Choroid plexus epithelial cell (primary cell): ENCODE measurements at places on chromosomes 12 and 14.

GRCh38 chr12:122862872-122863701, 27.8 kb downstream of the HIP1R start:
- no peak for DNase-seq

DNA sequence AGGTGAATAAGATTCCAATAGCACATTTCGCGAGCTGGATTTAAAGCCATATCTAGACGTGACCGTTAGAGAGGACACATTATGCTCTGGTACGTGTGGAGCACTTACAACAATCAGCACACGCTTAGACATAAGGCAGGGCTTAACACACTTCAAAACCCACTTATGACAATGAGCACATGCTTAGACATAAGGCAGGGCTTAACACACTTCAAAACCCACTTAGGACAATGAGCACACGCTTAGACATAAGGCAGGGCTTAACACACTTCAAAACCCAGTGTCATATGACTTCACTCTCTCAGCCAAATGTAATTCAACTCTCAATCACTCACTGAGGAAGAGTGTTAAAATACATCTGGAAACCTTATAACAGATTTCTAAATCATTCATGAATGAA, 11.2 kb upstream of the PLD4 start:
- no peak for DNase-seq

GRCh38 chr14:50070840-50071548, 45.4 kb downstream of the VCPKMT start:
- DNase-seq = no peak

- DNase-seq = no peak
Measured at GRCh38 chr12:89649139-89649538, 59.5 kb downstream of the ATP2B1 start.

- DNase-seq = no peak
Measured at GRCh38 chr12:94679554-94680195, 29.3 kb upstream of the TMCC3 start.

- DNase-seq = no peak
Measured at GRCh38 chr12:49767333-49767732, 26.0 kb downstream of the TMBIM6 start.

- no peak for DNase-seq
Measured at GRCh38 chr14:93784878-93785277, 3.4 kb downstream of the PRIMA1 start.

DNA sequence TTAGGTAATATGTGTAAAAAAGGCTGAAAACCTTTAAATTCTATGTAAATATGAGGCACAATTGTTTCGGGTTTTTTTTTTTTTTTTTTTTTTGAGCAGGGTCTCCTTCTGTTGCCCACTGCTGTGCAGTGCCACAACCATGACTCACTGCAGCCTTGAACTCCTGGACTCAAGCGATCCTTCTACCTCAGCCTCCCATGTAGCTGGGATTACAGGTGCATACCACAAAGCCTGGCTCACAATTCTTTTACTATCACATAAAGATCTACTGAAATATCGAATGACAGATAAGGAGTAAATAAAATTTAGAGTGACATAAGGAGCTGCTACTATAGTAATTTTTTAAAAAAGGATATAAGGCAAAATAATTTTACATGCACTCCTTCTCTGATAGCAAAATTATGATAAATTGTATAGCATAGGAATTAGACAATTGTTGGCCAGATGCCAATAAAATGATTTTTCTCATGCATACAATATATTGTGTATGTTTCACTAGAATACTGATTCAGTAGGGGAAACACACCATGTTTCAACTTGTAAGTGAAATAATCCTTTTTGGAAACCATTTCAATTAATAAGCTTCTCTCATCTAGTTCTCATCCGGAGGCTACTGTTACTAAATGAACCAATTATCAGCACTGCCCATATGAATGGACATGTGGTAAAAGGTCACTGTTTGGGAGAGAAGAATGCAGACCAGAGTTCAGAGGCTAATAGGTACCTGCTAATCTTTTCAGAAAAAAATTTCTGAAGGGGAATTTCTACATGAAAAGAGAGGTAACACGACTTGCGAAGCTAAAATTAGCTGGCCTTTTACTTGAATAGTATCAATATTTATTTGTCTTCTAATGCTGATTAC, 108.4 kb downstream of the PPP1R12A start:
- DNase-seq = no peak

DNA sequence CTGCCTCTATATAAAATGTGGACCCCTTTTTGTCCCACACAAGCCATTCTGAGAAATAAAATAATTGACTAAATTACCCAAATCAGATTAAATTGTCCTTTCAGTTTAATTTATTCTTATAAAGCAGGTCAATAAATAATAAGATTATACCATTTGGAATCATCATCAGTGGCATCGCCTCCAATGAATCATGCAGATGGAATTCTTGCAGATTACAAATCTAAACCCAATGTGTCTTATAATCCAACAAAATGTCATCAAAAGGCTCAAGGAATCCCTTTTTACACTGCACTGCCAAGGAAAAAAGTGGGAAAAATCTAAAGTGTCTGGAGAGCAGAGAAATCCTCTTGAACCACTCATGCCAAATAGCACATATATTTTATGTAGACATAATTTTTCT, 138.2 kb upstream of the TSPAN8 start:
- no peak for DNase-seq

DNA sequence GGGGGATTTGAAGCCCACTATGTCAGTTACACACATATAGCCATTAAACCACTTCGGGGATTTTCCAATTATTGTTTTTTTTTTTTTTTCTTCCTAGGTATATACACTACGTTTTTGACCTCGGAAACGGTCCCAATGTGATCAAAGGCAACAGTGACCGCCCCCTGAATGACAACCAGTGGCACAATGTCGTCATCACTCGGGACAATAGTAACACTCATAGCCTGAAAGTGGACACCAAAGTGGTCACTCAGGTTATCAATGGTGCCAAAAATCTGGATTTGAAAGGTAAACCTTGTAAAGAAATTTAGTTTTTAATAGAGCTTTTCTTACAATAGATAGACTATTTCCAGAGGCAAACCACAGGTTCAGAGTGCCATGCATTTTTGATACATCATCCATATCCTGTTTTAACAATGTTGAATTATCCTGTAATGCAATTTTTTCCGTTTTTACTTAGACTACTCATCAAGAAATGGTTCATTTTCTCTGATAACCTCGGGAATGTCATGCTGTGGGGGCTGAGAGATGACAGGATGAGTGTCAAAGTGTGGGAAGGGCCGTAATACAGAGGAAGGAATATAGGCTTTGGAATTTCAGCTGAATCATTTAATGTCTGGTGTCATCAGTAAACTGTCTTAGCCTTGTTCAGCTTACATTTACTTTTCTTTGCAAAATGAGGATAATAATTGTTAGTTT, 797.1 kb downstream of the NRXN3 start:
- peak; percentile 54 for DNase-seq

GRCh38 chr14:20760950-20761349, 7.3 kb upstream of the EDDM3B start:
- no peak for DNase-seq

- DNase-seq = no peak
Measured at GRCh38 chr14:66371776-66372175, 114.4 kb upstream of the CCDC196 start.

DNA sequence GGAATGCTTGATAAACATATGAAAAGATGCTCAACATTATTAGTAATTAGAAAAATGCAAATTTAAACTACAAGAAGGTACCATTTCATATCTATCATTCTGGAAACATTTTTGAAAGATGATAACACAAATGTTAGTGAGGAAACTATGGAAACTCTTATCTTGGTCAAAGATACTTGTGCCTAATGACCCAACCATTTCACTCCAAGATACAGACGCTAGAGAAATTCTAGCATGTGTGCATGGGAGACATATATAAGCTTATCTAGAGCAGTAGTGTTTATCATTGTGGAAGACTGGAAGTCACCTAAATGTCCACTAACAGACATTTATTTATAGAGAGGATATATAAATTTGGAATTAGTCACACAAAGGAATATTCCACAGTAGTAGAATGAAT, 143.1 kb upstream of the HMGA2 start:
- DNase-seq = no peak

DNA sequence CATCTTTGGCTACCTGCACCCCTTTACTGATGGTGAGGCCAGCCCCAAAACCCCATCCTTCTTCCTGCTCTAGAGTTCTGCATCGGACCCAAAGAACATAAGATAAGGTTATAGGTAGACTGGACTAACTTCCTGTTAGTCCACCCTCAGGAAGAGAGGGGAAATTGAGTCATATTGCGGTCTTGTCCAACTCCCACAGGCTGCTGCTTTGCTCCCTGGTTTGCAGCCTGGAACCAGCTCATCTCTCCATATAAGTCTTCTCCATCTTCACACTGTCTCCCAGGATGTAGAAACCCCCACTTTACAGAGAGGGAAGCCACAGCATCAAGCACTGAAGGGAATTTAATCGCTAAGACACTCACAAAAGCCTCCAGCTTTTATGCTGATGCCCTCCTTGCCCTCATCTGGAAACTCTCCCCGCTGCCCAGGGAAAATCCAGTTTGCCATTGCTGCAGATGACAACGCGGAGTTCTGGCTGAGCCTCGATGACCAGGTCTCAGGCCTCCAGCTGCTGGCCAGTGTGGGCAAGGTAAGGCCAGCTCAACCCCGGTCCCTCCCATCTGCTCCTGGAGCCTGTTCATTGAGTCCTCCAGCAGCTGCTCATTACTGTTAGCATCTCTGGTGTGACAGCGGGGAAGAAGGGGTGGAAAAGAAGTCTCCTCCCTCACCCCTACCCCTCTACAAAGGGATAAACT, 85.3 kb downstream of the B4GALNT3 start:
- no peak for DNase-seq

DNA sequence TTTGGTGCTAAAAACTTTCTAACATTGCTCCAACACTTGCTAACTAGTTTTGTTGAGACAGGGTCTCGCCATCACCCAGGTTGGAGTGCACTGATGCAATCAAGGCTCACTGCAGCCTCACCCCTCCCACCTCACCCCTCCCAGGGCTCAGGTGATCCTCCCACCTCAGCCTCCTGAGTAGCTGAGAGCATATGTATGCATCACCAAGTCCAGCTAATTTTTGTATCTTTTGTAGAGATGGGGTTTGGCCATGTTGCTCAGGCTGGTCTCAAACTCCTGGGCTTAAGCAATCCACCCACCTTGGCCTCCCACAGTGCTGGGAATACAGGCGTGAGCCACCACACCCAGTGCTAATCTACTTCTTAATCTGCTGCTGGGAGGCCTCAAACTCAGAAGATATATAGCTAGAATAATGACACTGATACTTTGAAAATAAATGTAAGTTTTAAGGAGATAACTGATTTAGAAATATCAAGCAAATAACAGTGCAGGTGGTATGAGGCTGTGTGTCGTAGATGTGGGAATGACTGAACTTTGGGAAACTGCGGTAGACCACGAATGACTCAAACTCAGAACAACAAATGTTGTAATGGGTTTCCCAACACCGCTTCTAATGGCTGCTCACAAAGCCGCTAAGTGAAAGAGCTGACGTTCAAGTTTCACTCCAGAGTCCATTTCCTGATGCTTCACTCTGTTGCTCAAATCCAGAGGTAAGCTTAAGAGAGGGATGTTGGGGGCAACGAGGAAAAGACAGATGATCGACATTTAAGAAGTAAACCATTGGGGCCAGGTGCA, 10.0 kb downstream of the TMCC3 start:
- DNase-seq = peak; percentile 96

DNA sequence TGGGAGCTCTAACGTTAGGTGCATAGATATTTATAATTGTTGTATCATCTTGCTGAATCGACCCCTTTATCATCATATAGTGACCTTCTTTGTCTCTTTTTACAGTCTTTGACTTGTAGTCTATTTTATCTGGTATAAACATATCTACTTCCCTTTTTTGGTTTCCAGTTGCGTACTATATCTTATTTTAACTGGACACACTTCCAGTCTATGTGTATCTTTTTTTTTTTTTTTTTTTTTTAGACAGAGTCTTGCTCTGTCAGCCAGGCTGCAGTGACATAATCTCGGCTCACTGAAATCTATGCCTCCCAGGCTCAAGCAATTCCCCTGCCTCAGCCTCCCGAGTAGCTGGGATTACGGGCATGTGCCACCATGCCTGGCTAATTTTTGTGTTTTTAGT, 41.9 kb upstream of the ZFP36L1 start:
- no peak for DNase-seq

DNA sequence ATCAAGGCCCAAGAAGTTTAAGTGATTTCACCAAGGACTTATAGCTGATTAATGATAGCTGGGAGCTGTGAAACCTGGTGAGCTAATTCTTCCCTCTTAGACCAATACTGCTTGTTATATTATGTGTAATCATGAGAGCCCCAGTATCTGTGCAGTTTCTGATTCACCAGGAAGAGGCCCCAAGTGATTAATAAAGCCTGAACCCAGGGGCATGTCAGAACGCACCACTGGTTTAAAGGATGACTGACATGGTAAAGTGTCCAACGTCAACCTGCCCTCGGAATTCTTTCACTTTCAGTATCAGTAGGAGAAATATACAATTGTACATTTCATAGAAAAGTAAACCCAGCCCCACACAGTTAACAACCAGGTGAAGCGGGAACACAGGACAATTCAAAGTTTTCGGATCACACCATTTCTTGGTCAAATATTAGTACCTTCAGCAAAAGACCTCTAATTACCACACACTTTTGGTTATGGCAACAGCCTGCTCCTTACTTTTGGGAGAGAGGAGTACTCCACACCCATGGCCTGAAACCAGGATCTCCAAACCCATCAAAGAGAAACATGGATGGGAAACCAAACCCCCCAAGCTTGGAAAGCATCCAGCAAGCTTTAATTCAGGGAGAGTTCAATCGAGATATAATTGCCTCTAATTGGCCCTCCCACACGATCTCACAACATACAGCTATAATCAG, 28.5 kb downstream of the TMCC3 start:
- DNase-seq = peak; percentile 72

GRCh38 chr14:20857630-20858261, 33.4 kb upstream of the RNASE3 start:
- peak; percentile 67 for DNase-seq

- no peak for DNase-seq
Measured at GRCh38 chr12:77116277-77116676, 50.9 kb upstream of the E2F7 start.

DNA sequence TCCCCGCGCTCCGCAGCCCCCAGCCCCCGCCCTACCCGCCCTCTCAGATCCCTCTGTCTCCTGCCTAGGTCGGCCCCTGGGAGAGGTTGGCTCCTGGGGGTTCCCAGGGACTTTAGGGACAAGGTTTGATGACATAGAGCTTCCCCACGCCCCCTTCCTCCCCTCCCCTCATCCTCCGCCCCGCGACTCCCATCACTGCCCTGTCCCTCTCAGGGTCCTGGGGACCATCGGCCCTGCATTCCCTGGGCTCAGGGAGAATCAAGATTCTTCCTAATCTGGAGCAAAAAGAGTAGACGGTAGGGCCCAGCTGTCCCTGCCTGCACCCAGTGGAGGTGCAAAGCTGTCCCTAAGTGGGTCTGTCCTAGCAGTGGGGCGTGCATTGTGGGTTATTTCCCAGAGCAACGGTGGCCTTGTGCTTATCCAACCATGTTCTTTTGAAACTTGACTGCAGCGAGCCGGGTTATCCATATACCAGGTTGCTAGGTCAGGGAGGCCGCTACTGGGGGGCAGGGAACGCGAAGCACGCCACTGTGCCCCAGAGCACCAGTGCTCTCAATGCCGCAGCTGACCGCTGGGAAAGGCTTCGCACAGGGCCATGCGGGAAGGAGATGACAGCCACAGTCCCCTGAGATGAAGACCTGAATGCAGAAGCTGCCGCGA, 124.4 kb upstream of the PRMT8 start:
- DNase-seq = no peak

GRCh38 chr12:111783046-111783445, 16.3 kb downstream of the ALDH2 start:
- DNase-seq = no peak

GRCh38 chr12:55818140-55818728, 393 bp downstream of the ORMDL2 start:
- no peak for DNase-seq
